ENCODE measurements at places on chromosomes 16 and 17.

DNA sequence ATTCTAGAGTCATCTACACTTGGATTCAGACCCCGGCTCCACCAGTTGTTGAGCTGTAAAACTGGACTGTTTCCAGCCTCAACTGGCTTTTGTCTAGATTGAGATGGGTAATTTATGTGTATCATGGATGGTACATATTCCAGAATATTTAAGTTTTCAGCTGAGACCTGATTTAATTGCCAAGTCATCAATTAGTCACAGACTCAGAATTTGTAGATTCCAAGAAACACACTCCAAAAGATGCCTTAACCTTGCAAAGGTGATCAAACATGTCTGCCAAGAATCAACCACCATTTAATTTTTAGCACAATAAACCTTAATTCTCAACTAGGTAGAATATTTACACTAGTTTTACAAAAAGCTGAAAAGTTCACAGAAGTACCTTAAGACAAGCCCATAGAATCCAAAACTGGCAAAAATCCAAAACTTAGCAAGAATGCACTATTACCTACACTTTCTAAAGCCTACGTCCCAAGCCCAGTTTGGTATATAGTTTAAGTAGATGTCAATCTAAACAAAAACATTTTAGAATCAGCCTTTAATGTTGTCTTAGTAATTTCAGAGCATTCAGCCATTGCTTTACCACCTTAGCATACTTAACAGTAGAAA lies 17.7 kb downstream of the SIAH1 start:
- DNase-seq, result no peak

GRCh38 chr16:89324056-89325010 lies 106.8 kb downstream of the ZNF778 start:
- DNase-seq, result peak; percentile 81

GRCh38 chr16:27413956-27414355 lies 12.0 kb downstream of the IL21R start:
- no peak for DNase-seq

GRCh38 chr17:72950242-72950931 lies 142.1 kb downstream of the SLC39A11 start:
- DNase-seq, result no peak

DNA sequence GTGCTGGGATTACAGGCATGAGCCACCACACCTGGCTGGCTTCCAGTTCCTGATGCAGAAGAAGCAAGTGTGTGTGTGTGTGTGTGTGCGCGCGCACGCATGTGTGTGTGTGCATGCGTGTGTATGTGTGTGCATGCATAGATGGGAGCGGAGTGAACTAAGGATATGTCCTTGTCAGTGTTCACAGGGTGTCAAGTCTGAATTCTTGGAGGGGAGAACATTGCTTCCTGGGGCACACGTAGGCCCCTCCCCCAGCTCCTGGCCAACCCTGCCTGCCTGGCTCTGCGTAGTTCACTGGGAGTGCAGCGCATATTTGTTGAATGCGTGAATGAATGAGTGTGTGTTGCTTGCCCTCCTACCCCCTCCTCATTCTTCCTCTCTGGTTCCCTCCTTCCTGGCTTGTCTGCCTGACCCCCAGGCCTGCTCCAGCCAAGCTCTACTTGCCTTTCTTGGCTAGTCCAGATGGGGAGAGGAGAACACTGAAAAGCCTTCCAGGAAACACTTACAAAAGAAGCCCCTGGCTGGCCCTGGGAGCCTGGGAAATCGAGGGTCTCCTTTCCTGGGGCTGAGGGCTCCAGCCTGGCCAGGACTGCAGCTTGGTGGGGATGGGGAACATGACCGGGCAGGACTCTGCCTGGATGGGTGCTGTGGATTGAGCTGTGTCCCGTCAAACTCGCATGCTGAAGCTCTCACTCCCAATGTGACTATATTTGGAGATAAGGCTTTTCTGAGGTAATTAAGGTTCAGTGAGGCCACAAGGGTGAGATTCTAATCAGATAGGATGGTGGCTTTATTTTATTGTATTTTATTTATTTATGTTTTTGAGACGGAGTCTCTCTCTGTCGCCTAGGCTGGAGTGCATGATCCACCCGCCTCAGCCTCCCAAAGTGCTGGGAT lies 27.9 kb downstream of the IGFBP4 start:
- no peak for DNase-seq

GRCh38 chr16:67539271-67539670 lies 10.6 kb downstream of the RIPOR1 start:
- peak; percentile 55 for DNase-seq

DNA sequence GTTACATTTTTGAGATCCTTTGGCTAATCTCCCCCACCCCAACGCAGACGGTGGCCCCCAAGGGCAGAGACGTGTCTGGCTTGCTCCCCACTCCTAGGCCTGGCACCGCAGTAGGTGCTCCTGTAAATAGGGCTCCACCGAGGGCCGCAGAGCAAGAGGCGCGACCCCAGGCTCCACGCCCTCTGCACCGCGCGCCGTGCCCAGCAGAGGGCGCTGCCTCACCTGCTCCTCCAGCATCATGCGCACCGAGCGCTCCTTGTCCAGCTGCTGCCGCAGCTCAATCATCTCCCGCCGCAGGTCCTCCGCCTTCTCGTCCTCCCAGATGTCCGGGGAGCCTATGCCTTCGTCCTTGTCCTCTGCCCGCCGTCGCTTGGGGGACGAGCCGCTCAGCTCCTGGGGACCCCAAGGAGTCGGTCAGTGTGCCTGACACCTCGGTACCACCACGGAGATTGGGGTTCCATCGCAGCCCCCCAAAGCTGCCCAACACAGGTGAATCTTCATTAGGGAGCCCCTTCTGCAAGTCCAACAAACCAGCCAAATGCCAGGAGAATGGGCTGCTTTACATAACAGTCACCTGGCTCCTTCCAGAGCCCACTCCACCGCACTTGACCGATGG lies 11.2 kb downstream of the TFAP4 start:
- peak; percentile 89 for DNase-seq

- no peak for DNase-seq
Measured at GRCh38 chr17:27809555-27809954, 9.2 kb upstream of the NOS2 start.

- peak; percentile 96 for DNase-seq
Measured at GRCh38 chr17:32877164-32877764, 340 bp upstream of the MYO1D start.

- no peak for DNase-seq
Measured at GRCh38 chr16:87165151-87165550, 152.0 kb downstream of the C16orf95 start.

DNA sequence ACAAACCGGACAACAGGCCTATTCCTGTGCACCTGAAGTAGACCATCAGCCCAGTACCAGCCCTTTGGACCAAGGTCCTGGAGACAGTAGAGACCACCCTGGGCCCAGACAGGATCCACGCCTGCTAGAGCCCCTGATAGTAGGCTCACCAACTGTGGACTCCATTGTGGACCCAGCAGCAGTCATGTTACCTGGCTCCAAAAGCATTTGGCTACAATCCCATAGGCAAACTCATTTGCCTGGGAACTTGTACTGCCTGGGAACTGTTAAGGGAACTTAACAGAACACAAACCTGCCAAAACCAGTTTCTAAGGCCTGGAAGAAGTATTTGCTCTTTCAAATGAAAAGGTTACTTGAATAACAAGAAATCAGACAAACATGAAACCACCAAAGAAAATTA lies 10.0 kb upstream of the ACSM1 start:
- DNase-seq, result no peak

DNA sequence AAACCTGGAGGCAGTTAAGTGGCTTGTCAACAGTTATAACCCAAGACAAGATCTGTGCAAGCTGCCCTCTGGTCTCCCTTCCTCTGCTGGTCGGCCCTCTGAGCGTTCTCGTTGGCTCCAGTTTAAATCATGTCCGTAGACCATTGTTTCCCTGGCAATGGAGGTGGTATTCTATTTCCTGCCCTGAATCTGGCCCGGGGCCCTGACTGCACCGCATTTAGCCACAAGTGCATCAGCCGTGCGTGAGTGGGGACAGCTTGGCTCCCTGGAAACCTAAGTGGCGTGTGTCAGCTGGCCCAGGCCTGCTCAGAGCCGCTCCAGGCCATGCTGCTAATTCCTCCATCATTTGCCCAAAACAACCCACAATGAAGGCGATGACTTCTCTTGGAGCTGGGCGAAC lies 15.0 kb upstream of the MYLK3 start:
- DNase-seq, result no peak

- DNase-seq, result no peak
Measured at GRCh38 chr17:50831471-50831928, 3.9 kb upstream of the WFIKKN2 start.

GRCh38 chr17:12839042-12839441 lies 49.7 kb downstream of the ARHGAP44 start:
- DNase-seq, result no peak

- no peak for DNase-seq
Measured at GRCh38 chr17:71035226-71035625, 865.9 kb downstream of the KCNJ2 start.

DNA sequence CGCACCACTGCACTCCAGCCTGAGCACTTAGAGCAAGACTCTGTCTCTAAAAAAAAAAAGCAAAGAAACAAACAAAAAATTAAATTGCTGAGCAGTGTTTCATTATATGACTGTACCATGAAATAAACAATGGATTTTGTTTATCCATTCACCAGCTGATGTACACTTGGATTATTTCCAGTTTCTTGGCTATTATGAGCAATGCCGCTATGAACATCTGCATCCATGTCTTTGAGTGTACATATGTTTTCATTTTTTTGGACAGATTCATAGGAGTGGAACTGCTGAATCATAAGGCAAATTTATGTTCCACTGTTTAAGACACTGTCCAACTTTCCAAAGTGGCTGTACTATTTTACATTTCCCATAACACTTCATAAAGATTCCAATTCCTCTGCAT lies 8.0 kb downstream of the RNF157 start:
- DNase-seq, result no peak

DNA sequence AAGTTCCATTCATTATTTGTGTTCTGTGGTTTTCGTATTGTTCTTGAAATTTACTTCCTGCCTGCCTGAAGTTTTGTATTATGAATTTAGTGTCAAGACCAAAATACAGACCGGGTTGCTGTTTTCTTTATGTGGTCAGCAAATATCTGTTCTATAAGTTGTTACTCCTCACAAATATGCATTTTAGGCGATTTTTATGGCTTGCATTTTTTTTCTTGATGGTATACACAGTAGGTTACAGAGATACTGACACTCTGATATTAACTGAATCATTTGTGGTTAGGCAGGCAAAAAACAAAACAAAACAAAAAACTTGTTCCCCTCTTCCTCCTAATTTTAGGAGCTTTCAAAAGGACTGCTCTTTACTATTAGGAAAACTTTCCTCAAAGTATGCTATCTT lies 52.6 kb downstream of the BCAS3 start:
- DNase-seq, result no peak

DNA sequence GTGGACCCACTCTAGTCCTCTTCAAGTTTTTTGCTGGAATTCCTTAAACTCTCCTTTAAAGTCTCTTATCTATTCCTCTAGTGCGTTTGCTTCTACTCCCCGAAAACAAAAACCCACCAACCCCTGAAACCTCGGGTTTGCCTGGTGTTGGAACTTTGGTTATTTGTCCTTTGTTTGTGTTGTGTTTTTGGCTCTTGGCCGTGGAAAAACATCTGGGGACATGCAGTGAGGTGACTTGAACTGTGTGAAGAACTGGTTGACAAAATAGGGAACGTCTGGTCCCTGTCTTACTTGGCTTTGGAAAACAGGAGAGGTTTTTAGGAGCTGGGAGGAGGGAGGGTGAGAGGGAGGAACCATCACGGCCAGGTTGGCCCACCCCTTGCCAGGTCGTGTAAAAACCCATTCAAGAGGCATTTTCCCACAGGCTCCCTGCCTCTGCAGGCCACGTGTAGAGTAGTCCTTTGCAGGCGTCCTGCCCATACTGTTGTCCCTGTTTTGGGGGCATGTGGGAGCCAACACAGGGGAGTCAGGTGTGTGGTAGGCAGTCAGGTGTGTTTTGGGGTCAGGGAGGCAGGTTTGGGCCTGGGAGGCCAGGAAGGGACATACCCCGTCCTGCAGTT lies 169.3 kb downstream of the RAB11FIP4 start:
- no peak for DNase-seq

DNA sequence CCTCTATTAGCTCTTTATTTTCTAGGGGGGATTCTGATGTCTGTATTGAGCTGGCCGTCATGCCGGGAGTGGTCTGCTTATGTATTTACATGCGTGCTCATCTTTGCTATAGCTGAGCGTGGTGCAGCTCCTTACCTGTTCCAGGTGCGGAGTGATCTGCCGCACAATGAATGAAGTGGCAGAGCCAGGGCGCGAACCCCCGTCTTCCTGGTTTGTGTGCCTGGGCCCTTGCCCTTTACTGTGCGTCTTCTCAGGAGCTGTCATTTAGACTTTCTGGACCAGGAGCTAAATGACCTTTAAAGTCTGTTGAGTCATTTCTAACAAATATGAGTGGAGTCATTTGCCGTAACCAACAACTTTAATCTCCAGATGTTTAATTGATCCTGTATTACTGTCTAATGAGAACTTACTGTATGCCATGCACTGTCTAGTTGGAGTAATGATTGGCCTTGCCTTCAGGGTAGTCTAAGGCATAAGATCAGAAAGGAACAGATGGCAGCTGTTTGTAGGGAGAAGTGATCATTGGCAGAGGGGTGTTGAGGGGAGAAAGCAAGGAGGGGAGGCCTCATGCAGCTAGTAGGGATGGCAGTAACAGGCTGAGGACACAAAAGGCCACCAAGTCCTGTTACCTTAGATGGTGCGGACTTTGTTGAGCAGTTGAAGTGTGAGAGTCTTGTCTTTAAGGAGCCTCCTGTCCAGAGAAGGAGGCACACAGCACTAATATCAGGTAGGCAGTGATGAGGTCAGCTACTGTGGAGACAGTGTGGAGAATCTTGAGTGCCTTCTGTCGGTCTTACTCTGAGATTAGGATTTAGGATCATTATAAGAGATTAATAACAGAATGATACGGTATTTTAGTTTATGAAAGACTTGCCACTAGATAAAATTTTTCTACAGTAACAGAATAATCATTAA lies 53.9 kb downstream of the USP10 start:
- no peak for DNase-seq

- no peak for DNase-seq
Measured at GRCh38 chr17:57518587-57519581, 226.2 kb downstream of the CCDC182 start.

DNA sequence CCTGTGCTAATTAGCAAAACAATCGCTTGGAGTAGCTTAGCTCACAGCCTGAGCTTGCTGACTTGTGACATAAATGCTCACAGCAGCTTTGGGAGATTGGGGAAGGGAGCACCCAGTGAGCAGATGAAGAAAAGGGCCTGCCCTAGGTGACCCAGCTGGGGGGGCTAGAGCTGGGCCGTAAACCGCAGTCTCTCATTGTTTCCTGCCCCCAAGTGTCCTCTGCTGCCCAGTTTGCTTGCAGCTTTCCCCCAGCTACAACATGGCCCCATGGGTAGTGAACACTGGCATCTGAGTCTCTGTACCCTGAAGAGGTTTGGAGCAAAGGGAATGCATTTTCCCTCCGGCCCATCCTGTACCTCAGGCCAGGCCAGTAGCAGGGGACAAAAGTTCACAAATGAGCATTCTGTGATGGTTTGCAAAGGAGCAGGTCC lies 349.4 kb downstream of the SLC39A11 start:
- no peak for DNase-seq

- no peak for DNase-seq
Measured at GRCh38 chr17:74990581-74991105, 3.2 kb downstream of the CDR2L start.

GRCh38 chr17:82108961-82109475 lies 11.0 kb upstream of the FASN start:
- DNase-seq, result no peak

- DNase-seq, result peak; percentile 85
Measured at GRCh38 chr16:88505405-88506082, 52.5 kb downstream of the ZFPM1 start.

- no peak for DNase-seq
Measured at GRCh38 chr16:8374586-8375231, 215.6 kb downstream of the TMEM114 start.

GRCh38 chr17:15663176-15663575 lies 20.9 kb downstream of the TRIM16 start:
- no peak for DNase-seq

Measured in activated CD8-positive, alpha-beta memory T cell treated with anti-CD3 and anti-CD28 coated beads, Interleukin-2, amount 50 U/mL, for 48 hours (primary cell).